HFFc6 (cell line): ENCODE measurements at places on chromosomes 6 and 20. TPM values are rescaled to one million over a fixed set of nuclear protein-coding genes. Genes with fewer than 3 reads are reported as not detected.

The FABP7 gene
- not detected in 3 replicates for total RNA-seq

The DDO gene
- 0.66 to 1.1 TPM (median 1.0 TPM) in 3 replicates for total RNA-seq

The PHACTR1 gene
- total RNA-seq = 3.1 to 4.7 TPM (median 3.8 TPM) in 3 replicates

The NECAB3 gene
- total RNA-seq = 25.0 to 28.8 TPM (median 26.9 TPM) in 3 replicates

The RGS19 gene
- total RNA-seq = 13.0 to 17.7 TPM (median 15.5 TPM) in 3 replicates

The CAGE1 gene
- not detected in 3 replicates for total RNA-seq

The PRDM13 gene
- total RNA-seq = not detected in 3 replicates

The ARMH2 gene
- not detected in 2 replicates for total RNA-seq

The GJA10 gene
- not detected in 3 replicates for total RNA-seq

The GLO1 gene
- total RNA-seq = 79.6 and 89.6 TPM in 2 replicates

GRCh38 chr6:6915219-6915618 lies 192.5 kb upstream of the RREB1 start:
- H3K4me1 ChIP-seq = peaks cover 8% of the 10 kb centered on the region; the same call in 1 of the 2 replicates
- H3K36me3 ChIP-seq = no peaks in the 10 kb centered on the region
- DNase-seq = no peak
- H3K27ac ChIP-seq = no peak overlapping the region

GRCh38 chr20:44532259-44532980 lies 10.6 kb upstream of the SERINC3 start:
- no peak for DNase-seq
- no peak overlapping the region for H3K4me3 ChIP-seq
- peaks cover 8% of the 10 kb centered on the region for H3K4me1 ChIP-seq

- no peak for DNase-seq
- H3K36me3 ChIP-seq = peaks cover 22% of the 10 kb centered on the region
- no peak overlapping the region for H3K4me3 ChIP-seq
- peaks cover 2% of the 10 kb centered on the region for H3K27me3 ChIP-seq
- no peak overlapping the region for H3K27ac ChIP-seq
Observed at GRCh38 chr6:100593522-100593921, 128.8 kb upstream of the SIM1 start.

GRCh38 chr6:63816982-63817436 lies 181.4 kb downstream of the PHF3 start:
- H3K4me3 ChIP-seq = no peak overlapping the region
- H3K36me3 ChIP-seq = no peaks in the 10 kb centered on the region
- H3K27me3 ChIP-seq = peaks cover 1% of the 10 kb centered on the region; the same call in 1 of the 2 replicates
- peaks cover 19% of the 10 kb centered on the region for H3K4me1 ChIP-seq

DNA sequence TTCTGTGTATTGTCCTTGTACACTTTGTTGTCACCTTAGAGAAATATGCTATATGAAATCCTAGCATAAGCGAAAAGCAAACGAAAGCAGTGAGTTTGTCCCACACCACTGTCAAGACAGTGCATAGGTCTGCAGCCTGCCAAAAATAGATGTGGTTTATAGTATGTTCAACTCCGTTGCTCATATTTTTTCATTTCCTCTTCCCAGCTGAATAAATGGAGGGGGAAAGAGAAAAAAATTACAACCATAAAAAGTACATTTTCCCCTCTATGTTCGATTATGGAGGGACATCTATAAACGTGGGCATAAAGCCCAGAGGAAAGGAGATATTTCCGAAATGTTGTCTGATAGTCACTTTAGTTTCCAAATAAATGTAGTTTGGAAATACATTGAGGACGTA lies 25.8 kb downstream of the PRL start:
- H3K4me1 ChIP-seq = no peaks in the 10 kb centered on the region
- H3K36me3 ChIP-seq = no peaks in the 10 kb centered on the region
- DNase-seq = no peak
- no peak overlapping the region for H3K4me3 ChIP-seq
- no peak overlapping the region for H3K27ac ChIP-seq

- H3K36me3 ChIP-seq = no peaks in the 10 kb centered on the region
- DNase-seq = no peak
- peaks cover 4% of the 10 kb centered on the region for H3K27me3 ChIP-seq
- H3K4me1 ChIP-seq = no peaks in the 10 kb centered on the region
- no peak overlapping the region for H3K27ac ChIP-seq
Observed at GRCh38 chr6:6901205-6901719, 206.5 kb upstream of the RREB1 start.

GRCh38 chr20:16017656-16018055 lies 555.6 kb downstream of the KIF16B start:
- H3K36me3 ChIP-seq = 0 out of 2 replicates have a peak, but pooled peaks cover 4% of the 10 kb centered on the region
- no peak overlapping the region for H3K4me3 ChIP-seq
- no peaks in the 10 kb centered on the region for H3K27me3 ChIP-seq
- DNase-seq = no peak
- no peak overlapping the region for H3K27ac ChIP-seq
- no peaks in the 10 kb centered on the region; the same call in 1 of the 2 replicates for H3K4me1 ChIP-seq

DNA sequence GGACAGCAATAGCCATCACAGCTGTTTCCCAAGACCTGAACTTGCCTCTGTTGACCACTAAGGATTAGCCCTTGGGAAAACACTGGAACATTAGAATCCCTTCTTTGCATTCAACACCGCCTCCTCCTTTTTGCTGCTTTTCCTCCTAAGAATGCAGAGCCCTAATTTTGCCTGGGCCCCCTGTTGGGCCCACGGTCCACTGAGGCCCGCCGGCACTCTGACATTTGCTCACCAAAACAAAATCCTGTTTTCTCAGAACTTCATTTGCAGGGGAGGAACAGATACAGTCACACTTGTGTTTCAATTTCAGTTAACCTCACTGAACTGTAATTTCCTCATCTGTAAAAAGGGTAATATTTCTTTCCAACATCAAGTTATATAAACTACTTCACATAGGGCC lies 116.0 kb upstream of the JARID2 start:
- DNase-seq = no peak
- no peak overlapping the region for H3K27ac ChIP-seq
- no peaks in the 10 kb centered on the region for H3K36me3 ChIP-seq
- H3K4me1 ChIP-seq = peaks cover 30% of the 10 kb centered on the region

DNA sequence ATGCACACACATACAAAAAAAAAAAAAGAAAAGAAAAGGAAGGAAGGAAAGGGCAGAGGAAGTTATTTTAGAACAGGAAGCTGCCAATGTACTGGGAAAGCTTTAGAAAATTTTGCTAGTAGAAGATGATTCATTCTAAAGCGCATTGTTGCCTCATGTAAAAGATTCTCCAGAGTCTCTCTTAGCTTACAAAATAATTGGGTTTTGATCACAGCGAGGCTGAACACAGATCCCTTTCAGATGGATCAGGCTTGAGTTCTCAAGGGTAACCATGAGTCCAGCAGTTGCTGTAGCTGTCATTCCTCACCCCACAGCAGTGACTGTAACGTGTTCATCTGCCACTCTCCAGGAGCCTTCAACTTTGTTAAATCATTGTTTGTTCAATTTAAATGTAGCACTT lies 81.9 kb downstream of the PHACTR2 start:
- peak; percentile 4 for DNase-seq
- peaks cover 2% of the 10 kb centered on the region; the same call in 1 of the 2 replicates for H3K27me3 ChIP-seq
- peaks cover 9% of the 10 kb centered on the region for H3K4me1 ChIP-seq
- H3K36me3 ChIP-seq = peaks cover 31% of the 10 kb centered on the region
- H3K27ac ChIP-seq = 0 out of 2 replicates have a peak overlapping the region, but pooled peaks have one; percentile 53
- no peak overlapping the region for H3K4me3 ChIP-seq

- no peak for DNase-seq
- no peaks in the 10 kb centered on the region; the same call in none of the 2 replicates for H3K27me3 ChIP-seq
- no peaks in the 10 kb centered on the region for H3K36me3 ChIP-seq
- no peak overlapping the region for H3K27ac ChIP-seq
- H3K4me3 ChIP-seq = no peak overlapping the region
Observed at GRCh38 chr6:159642481-159642880, 50.6 kb downstream of the SOD2 start.

DNA sequence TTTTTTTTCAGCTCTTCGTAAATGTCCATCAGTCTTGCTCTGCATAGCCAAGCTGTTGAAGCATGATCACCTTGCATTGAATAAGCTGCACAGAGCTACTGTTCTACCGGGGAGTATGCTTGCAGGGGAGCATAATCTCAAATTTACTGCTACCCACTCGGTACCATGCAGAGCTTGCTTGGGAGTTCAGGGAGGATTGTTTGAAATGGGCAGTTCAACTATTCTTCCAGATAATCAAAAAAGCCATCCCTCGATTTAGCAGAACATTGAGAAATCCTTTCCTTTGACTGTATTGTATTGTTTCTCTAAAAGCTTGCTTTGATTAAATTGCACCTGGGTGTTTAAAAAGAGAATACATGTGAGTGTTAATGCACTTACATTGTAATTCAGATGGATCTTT lies 332.6 kb downstream of the UTRN start:
- no peaks in the 10 kb centered on the region for H3K36me3 ChIP-seq
- no peak overlapping the region for H3K27ac ChIP-seq
- no peak for DNase-seq
- H3K4me1 ChIP-seq = peaks cover 14% of the 10 kb centered on the region

DNA sequence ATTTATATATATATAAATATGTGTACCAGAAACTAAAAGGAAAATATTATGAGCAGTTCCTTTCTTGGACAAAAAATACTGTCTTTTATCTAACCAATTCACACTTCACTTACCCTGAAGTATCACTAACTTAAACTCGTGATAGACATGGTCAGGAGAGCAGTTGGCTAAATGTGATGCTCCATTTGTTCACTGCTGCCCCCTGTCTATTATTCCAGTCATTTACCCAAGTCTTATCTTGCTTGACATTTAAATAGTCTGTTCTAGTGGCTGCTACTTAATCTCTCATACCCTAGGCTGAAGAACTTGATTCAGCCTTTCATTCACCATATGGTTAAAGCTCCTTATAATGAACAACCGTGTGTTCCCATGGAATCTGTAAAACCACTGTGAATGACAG lies 789.6 kb upstream of the EYS start:
- no peaks in the 10 kb centered on the region; the same call in 1 of the 2 replicates for H3K27me3 ChIP-seq
- H3K4me1 ChIP-seq = no peaks in the 10 kb centered on the region
- no peak for DNase-seq
- no peak overlapping the region for H3K27ac ChIP-seq
- H3K36me3 ChIP-seq = no peaks in the 10 kb centered on the region

DNA sequence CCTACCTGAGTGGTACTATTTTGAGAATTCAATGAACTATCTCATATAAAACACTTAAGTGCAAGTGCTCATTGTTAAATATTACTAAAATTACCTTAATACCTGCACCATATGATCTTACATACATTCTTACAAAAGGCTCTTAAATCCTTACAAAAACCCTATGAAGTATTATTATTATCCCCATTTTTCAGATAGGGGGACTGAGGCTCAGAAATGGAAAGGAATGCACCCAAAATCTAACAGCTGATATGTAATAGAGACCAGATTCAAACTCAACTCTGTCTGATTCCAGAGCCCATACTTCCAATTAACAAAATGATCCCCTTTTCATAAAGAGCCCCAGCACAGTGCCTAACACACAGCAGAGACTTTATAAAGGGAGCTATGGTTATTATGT lies 17.5 kb downstream of the BCL2L1 start:
- H3K27me3 ChIP-seq = peaks cover 2% of the 10 kb centered on the region; the same call in 1 of the 2 replicates
- peaks cover 60% of the 10 kb centered on the region for H3K4me1 ChIP-seq
- peak overlapping the region; percentile 71 for H3K27ac ChIP-seq
- no peak for DNase-seq
- H3K4me3 ChIP-seq = peak overlapping the region; percentile 42

GRCh38 chr20:32792731-32793458 lies 26.9 kb upstream of the MAPRE1 start:
- H3K4me1 ChIP-seq = no peaks in the 10 kb centered on the region
- no peaks in the 10 kb centered on the region for H3K36me3 ChIP-seq
- H3K27me3 ChIP-seq = no peaks in the 10 kb centered on the region; the same call in 1 of the 2 replicates
- DNase-seq = no peak
- no peak overlapping the region for H3K27ac ChIP-seq

DNA sequence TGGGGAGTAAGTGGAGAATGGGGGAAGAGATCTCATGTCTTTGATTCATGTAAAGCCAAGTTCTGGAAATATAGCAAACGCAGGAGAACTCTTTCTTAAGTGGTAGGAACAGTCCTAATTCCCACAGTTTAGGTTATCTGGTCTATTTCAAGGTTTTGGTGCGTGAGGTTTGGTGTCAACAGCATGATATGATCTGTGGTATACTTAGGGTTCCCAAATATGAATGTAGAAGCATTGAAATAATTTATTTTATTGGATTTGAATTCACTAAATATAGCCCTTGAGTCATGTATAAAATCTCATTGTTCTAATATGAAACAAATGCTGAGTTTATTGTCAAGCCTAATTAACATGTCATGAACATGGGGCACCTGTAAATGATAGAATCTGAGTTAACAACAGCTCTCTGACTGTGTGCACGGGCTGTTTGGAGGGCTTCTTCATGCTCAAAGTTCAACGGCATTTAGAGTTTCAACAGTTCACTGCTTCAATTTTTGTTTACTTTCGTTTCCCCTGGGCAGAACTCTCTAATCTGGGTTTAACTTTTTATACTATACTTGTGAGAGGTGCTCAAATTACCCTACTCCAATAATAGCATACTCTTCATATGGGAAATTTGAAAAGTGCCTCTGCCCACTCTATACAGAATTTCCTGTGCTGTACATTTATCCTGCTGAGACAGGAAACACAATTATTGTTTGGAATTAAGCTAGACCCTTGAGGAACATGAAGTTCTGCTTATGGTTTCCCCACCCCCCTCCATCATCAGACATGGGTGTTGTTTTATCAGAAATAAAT lies 236.3 kb upstream of the ZNF217 start:
- no peaks in the 10 kb centered on the region; the same call in none of the 2 replicates for H3K27me3 ChIP-seq
- 0 out of 2 replicates have a peak, but pooled peaks cover 9% of the 10 kb centered on the region for H3K36me3 ChIP-seq
- peak overlapping the region; percentile 84 for H3K4me3 ChIP-seq
- peaks cover 81% of the 10 kb centered on the region for H3K4me1 ChIP-seq

DNA sequence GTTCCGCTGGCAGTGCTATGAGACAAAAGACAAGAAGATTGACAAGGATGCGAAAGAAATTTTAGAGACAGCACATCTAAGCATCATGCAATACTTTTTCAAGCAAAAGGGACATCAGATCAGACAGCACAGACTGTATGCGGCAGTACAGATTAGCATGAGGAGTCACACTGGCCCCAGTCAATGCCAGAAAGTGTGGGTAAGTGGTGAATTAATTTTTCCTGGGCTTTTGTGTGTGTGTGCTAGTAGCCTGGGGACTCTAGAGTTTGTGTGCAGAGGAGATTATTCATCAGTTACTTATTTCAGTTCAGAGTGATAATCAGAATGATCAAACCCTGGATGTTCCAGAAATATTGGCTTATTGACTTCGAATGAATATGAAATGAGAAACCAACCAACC lies 47.2 kb downstream of the LAMA4 start:
- H3K4me1 ChIP-seq = peaks cover 67% of the 10 kb centered on the region
- H3K36me3 ChIP-seq = peaks cover 58% of the 10 kb centered on the region
- no peaks in the 10 kb centered on the region; the same call in 1 of the 2 replicates for H3K27me3 ChIP-seq
- no peak overlapping the region for H3K4me3 ChIP-seq
- DNase-seq = no peak

- H3K36me3 ChIP-seq = no peaks in the 10 kb centered on the region
- H3K4me3 ChIP-seq = no peak overlapping the region
- DNase-seq = no peak
- no peaks in the 10 kb centered on the region; the same call in 1 of the 2 replicates for H3K4me1 ChIP-seq
- H3K27ac ChIP-seq = no peak overlapping the region
Observed at GRCh38 chr6:127182501-127182900, 64.0 kb downstream of the RSPO3 start.
